Upper lobe of right lung (tissue), 1 donor: ENCODE measurements at places on chromosomes 7 and 10. TPM values are rescaled to one million over a fixed set of nuclear protein-coding genes. Genes with fewer than 3 reads are reported as not detected.

The PRKCQ gene
- 9.8 TPM for total RNA-seq

The UCN3 gene
- 1.2 TPM for total RNA-seq

The DLX5 gene
- not detected for total RNA-seq

The ASAH2 gene
- 1.5 TPM for total RNA-seq

The TBXAS1 gene
- 65.4 TPM for total RNA-seq

The OR6V1 gene
- total RNA-seq = not detected

The MAP3K8 gene
- total RNA-seq = 33.7 TPM

The KLF14 gene
- not detected for total RNA-seq

The IGF2BP3 gene
- 3.3 TPM for total RNA-seq

The USP6NL gene
- total RNA-seq = 21.6 TPM

The NEUROD6 gene
- total RNA-seq = not detected

GRCh38 chr10:122001698-122002097 lies 12.7 kb downstream of the TACC2 start:
- DNase-seq = no peak

DNA sequence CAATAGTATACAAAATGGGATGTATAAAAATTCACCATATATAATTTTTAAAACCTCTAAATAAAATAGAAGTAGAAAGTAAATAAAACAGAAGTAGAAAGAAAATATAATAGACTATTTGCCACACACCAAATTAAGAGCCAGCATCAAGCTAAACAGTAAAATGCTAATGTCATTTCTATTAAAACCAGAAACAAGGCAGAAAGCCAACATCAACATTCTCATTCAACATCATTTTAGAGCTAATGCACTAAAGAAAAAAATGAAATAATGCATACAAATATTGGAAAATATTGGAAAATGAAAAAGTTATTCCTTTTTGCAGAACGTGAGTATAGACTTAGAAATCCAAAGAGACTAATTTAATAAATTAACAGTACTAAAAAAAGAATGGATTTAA lies 23.4 kb upstream of the RELN start:
- no peak for DNase-seq

- no peak for DNase-seq
Observed at GRCh38 chr7:73994761-73995160, 33.2 kb upstream of the ELN start.

GRCh38 chr7:51270965-51271364 lies 45.6 kb downstream of the COBL start:
- no peak for DNase-seq

DNA sequence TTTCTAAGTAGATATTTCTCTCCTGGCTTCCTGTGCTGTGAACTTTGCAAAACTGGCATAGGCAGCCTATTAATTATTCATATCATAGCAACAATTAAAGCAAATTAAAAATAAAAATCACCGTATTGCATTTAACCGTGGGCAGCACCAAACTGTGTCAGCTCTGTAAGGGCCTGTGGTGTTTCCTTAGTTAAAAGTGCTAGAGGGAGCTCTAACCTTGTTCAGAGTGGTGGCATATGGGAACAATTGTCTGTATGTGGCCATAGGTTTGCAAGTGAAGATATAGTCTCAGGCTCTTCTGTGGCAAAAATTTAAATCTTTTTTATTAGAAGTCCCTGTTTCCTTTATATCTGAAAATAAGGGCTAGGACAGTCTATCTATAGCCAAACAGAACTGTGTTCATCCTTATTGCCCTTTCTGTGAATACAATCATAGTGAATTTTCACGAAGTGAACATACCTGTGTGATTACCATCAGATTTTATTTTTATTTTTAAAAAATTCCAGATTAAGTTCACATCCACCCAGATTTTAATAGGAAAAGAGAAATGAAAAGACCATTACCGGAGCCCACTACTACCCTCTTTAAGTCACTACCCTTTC lies 92.6 kb downstream of the POLL start:
- DNase-seq = no peak

- DNase-seq = no peak
Observed at GRCh38 chr10:58651040-58651439, 138.4 kb downstream of the BICC1 start.

DNA sequence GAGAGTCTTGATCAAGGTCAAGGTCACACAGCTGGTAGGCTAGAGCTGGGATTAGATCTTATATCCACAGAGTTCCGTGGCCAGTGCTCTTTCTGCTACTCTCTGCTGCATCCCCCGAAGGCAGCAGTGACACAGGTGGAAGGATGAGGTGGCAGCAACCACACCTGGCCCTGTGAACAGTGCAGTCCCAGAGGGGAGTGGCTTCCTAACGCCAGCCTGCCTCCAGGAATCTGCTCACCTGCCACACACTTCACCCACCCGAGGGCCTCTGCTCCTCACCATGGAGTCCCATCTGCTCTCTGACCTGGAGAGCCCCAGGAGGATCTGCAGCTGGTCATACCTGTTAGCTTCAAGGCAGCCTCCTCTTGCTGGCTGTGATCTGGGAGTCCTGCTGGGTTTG lies 484.2 kb downstream of the PLXNA4 start:
- no peak for DNase-seq

GRCh38 chr7:121608785-121609184 lies 212.7 kb upstream of the FAM3C start:
- no peak for DNase-seq

GRCh38 chr7:1130021-1130990 lies 29.7 kb downstream of the ZFAND2A start:
- peak; percentile 53 for DNase-seq

- no peak for DNase-seq
Observed at GRCh38 chr7:148620749-148621359, 30.3 kb downstream of the C7orf33 start.

DNA sequence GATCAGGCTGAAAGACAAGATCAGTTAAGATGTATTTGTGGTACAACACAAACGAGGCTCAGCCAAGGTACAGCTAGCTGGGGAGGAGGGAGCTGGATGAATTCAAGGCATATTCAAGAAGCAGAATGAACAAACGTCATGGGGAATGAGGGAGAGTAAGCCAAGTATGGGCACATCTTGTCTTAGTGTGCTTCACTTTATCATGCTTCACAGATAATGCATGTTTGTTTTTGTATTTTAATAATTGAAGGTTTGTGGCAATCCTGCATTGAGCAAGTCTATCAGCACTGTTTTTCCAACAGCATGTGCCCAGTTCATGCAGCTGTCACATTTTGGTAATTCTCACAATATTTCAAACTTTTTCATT lies 135.4 kb downstream of the HIBADH start:
- no peak for DNase-seq

DNA sequence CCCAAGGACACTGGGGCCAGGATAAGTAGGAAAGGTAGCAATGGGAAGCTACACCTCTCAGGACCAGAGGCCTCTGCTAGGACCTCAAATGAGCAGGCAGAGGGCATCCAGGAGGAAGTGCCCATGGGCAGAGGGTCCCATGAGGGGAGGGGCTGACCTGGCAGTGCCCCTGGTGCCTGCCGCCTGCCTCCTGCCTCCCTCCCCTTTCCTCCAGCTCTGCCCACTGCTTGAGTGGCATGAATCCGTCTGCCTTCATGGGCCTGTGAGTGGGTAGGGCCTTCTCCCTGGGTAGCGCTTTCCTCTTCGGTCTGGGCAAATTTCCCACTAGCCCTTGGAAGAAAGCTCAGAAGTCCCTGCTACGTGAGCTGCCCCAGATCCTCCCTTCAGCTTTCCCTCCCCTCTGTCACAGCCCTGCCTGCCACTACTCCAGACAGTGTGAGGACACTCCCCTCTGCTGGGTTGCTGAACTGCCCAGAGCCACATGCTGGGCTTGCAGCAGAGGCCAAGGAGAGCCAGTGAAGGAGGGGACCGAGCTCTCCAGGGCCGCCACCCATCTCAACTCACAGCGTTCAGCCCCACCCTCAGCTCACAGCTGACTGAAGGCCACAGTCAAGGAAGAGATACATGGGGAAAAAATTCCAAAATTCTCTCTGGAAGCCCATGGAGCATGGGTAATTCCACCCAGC lies 141.4 kb downstream of the ARHGAP22 start:
- peak; percentile 64 for DNase-seq

DNA sequence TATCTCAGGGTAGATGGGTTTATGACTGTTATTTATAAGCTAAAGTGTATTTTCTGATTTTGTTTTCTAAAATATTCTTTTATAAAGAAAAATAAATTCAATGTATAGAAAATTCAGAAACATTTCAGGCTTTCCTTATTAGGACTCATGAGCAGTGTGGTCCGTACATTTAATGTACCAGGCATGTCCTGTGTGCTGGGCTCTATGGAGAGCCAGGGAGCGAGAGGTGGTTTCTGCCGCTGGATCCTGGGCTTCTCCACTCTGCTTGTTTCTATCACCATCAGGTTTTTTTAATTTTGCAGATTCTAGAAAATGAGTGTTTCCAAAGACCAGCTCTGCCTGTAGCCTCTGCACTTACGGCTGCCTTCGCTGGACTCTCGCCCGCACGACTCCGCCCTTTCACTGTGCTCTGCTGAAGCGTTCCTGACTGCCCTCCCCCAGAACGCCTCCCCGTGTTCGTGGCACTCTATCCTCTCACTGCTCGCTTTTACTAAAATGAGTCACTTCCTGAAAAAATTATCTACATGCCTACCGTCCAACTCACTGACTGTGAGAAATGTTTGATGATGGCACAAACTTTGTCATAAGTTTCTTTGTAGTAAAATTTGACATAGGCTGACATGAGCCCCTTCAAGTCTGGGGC lies 188.5 kb downstream of the ZMYND11 start:
- peak; percentile 77 for DNase-seq

DNA sequence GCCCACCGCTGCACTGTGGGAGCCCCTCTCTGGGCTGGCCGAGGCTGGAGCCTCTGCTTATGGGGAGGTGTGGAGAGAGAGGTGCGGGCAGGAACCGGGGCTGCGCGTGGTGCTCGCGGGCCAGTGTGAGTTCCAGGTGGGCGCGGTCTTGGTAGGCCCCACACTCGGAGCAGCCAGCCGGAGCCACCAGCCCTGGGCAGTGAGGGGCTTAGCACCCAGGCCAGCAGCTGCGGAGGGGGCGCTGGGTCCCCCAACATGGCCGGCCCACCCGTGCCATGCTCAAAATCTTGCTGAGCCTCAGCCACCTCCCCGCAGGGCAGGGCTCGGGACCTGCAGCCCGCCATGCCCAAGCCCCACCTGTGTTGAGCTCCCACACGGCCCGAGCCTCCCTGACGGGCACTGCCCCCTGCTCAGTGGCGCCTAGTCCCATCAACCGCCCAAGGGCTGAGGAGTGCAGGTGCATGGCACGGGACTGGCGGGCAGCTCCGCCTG lies 856.8 kb upstream of the CELF2 start:
- DNase-seq = peak; percentile 60

GRCh38 chr7:83466956-83467355 lies 182.0 kb downstream of the SEMA3E start:
- no peak for DNase-seq

- no peak for DNase-seq
Observed at GRCh38 chr10:29345144-29345909, 56.5 kb downstream of the LYZL1 start.

GRCh38 chr10:14611968-14612693 lies 162.6 kb downstream of the FAM107B start:
- no peak for DNase-seq

DNA sequence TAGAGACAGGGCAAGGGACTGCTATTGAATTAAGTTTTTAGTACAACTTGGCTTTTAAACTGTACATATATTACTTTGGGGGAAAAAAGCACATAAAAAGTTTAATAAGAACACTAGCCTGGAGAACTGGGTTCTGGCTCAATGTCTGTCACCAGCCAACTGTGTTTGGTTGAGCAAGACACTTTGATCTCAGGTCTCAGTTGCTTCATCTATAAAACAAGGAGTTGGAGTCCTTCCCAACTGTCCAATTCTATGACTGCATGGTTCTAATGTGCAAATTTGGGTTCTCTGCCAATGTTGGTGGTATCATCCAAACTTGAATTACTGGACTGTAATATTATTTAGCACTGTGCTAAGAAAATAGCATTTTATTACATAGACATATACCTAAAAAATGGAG lies 50.3 kb downstream of the ATXN7L1 start:
- DNase-seq = no peak

DNA sequence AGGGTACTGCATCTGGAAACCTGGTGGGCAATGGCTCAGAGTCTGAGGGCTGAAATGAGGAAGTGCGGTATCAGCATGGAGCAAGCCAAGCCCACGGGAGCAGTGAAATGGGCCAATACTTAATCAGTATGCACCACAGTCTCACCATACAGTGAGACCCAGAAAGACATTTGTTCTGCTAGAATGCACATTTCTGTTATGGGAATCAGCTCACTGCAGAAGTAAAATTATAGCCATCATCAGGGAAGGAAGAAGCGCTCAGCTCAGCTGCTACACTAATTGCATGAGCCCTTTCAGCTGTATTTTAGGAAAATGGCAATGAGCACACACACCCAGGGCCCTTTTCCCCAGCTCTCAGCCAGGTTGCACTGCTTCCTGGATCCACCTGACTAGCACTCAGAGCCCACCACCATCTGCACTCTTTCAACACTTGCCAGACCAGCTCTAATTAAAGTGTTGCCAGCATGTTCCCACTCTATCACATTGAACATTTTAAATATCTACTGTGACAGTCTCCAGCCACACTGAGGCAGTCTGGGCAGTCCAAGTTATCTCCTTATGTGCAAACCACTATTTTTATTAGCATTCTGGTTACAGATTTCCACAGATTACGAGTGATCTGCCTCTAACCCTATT lies 44.2 kb upstream of the PIK3AP1 start:
- no peak for DNase-seq

DNA sequence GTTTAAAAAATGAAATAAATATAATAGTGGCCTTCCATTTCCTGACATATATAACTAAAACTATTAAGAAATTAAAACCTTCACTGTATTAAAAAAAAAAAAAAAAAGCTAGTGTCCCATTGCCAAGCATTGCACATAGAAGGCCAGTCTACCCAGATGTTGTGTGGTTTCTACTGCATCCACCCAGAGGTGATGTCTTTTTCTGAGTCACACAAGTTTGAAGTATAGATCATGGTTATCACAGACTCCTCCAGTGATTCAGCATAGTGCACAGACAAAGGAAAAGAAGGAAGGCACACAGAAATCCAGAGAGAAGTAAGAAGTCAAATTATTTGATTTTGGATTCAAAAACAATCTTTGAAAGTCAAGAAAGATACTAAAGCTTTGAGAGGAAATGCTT lies 429.0 kb downstream of the ETV1 start:
- no peak for DNase-seq

- no peak for DNase-seq
Observed at GRCh38 chr7:29851487-29851886, 45.2 kb downstream of the WIPF3 start.

DNA sequence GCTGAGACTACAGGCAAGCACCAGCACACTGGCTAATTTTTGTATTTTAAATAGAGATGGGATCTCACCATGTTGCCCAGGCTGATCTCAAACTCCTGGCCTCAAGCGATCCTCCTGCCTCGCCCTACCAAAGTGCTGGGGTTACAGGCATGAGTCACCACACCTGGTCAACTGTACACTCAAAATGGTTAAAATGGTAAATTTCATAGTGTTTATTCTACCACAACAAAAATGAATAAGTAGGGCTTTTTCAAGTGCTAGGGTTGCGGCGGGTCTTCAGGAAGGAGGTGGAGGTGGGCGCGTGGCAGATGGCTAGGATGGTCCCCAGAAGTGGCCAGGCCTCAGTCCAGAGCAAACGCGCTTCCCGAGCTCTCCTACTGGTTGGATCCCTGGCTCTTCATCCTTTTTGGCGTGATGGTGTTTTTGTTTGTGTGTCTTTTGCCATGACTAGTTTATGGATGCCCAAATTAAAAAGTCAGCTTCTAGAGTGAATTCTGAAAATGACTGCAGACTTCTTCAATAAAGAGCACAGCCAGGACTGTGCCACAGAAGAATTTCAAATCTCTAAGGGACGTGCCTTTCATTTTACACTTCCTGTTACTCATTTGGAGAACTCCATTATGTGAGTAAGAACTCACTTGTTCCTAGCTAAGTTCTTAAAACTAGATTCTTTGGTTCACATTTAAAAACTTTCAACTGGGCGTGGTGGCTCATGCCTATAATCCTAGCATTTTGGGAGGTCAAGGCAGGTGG lies 73.9 kb downstream of the TMEM130 start:
- DNase-seq = no peak
